ENCODE measurements at places on chromosomes 7 and 10. TPM values are rescaled to one million over a fixed set of nuclear protein-coding genes. Genes with fewer than 3 reads are reported as not detected.

TLX1 gene
- not detected for total RNA-seq

ADCY1 gene
- 29.4 TPM for total RNA-seq

CRPPA gene
- 1.2 TPM for total RNA-seq

IRF5 gene
- 0.83 TPM for total RNA-seq

ZNF438 gene
- total RNA-seq: 5.3 TPM

CYP51A1 gene
- 232 TPM for total RNA-seq

GSDME gene
- total RNA-seq: 75.3 TPM

TMEM178B gene
- total RNA-seq: under 0.01 TPM

PAX4 gene
- not detected for total RNA-seq

SBDS gene
- total RNA-seq: 87.3 TPM

DHTKD1 gene
- total RNA-seq: 36.7 TPM

ELN gene
- total RNA-seq: 7.8 TPM

GIMAP2 gene
- 0.58 TPM for total RNA-seq

NPY4R2 gene
- total RNA-seq: 0.17 TPM

UNC5B gene
- 34.2 TPM for total RNA-seq

EMX2 gene
- not detected for total RNA-seq

AEBP1 gene
- 132 TPM for total RNA-seq

TAS2R16 gene
- total RNA-seq: not detected

OR13A1 gene
- not detected for total RNA-seq

RPP30 gene
- total RNA-seq: 47.4 TPM

SYNPO2L gene
- total RNA-seq: not detected

EN2 gene
- total RNA-seq: not detected

UNCX gene
- total RNA-seq: not detected

TUBAL3 gene
- total RNA-seq: not detected

TRIM50 gene
- not detected for total RNA-seq

CHRM2 gene
- total RNA-seq: 1.7 TPM

ZNF365 gene
- 3.8 TPM for total RNA-seq

ITIH5 gene
- total RNA-seq: 2.8 TPM

TDRD1 gene
- total RNA-seq: 0.50 TPM

C10orf62 gene
- total RNA-seq: not detected

FAM107B gene
- 31.6 TPM for total RNA-seq

MUC12 gene
- total RNA-seq: 0.87 TPM

GPR26 gene
- not detected for total RNA-seq

MBL2 gene
- not detected for total RNA-seq

ACHE gene
- total RNA-seq: 2.2 TPM

EBF3 gene
- 16.5 TPM for total RNA-seq

WNT8B gene
- total RNA-seq: not detected

OR2AE1 gene
- total RNA-seq: not detected

MEST gene
- total RNA-seq: 23.0 TPM

SAP25 gene
- not detected for total RNA-seq

C10orf67 gene
- total RNA-seq: 0.44 TPM

ITPRID1 gene
- total RNA-seq: not detected

SNX13 gene
- 56.9 TPM for total RNA-seq

SCART1 gene
- 3.0 TPM for total RNA-seq

RELN gene
- total RNA-seq: 4.7 TPM

LRRN3 gene
- total RNA-seq: 3.2 TPM

HOXA5 gene
- 16.7 TPM for total RNA-seq

PTER gene
- total RNA-seq: 12.5 TPM

TMEM273 gene
- total RNA-seq: not detected

JAKMIP3 gene
- total RNA-seq: 0.17 TPM

RPS24 gene
- total RNA-seq: 2,033 TPM

TNRC18 gene
- 83.3 TPM for total RNA-seq

DOCK1 gene
- 86.0 TPM for total RNA-seq

Data from smooth muscle cell of trachea (primary cell).